ENCODE measurements at places on chromosomes 4 and X.

DNA sequence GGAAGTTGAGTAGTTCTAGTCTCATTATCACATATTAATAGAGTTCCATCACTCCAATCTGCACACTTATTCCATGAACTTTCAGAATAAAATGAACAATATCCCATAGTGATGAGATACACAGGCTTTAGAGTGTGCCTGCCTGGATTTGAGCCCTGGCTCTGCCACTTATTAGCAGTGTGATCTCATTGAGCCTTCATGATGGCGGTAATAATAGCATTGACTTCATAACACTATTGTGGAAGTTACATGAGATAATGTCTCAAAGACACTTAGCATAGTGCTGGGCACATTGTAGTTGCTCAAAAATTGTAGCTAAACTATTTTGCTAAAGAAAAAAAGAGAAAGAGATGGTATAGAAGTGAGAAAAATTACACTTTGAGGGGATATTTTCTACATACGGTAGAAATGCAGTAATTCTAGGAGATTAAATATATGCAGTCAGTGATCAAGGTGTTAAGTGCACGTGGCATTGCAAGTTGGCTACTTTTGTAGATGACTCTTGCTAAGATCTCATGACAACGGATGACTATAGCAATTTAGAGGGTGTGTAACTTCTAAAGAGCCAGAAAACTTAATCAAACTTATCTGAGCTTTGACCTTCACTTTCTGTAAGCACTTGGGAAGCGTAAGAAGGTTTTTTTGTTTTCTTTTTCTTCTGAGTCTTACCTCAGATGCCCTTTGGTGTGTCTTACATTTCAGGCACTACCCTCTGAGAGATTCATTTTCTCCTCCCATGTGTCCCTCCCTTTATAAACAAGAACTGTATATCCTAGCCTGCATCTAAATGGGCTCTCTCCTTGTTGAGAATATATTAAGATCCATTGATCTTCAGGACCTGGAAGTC, 380.6 kb upstream of the NR3C2 start:
- DNase-seq: no peak

GRCh38 chr4:119733431-119733830, 104.8 kb upstream of the PDE5A start:
- DNase-seq: no peak

GRCh38 chr4:113094802-113095201, 45.3 kb downstream of the ANK2 start:
- DNase-seq: no peak

DNA sequence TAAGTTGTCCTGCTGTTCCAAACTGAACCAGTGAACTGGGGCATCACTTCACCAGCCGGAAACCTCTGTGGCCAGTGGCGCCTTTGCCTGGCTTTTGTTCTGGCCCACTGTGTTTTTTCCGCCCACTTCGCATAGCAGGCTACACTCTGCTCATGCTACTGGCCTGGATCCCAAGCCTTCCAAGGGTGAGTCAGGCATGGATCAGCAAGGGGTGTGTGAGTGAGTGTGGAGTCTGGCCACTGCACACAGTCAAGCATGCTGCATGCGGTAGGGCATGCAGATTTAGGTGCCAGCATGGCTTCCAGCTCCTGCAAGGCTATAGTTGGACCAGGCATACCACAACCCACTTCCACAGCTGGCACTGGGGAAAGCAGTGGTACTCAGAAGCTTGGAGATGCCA, 1967.9 kb downstream of the C4orf33 start:
- DNase-seq: no peak

- no peak for DNase-seq
Observed at GRCh38 chr4:2767046-2767704, 11.0 kb upstream of the TNIP2 start.

Data from stimulated activated CD4-positive, alpha-beta T cell treated with anti-CD3 and anti-CD28 coated beads, Interleukin-15, amount 100 ng/mL, for 1 hour (primary cell).